Sigmoid colon (tissue), 7 donors: ENCODE measurements at places on chromosomes 12 and 14. TPM values are rescaled to one million over a fixed set of nuclear protein-coding genes. Genes with fewer than 3 reads are reported as not detected.
A peak's percentile ranks its signal among the peaks of the same experiment; 100 is the strongest.

- no peaks in the 10 kb centered on the region for H3K27me3 ChIP-seq
- H3K4me3 ChIP-seq, result no peak overlapping the region
- peaks cover 47% of the 10 kb centered on the region for H3K4me1 ChIP-seq
- H3K36me3 ChIP-seq, result peaks cover 6% of the 10 kb centered on the region
Measured at GRCh38 chr14:59321626-59321949, 133.1 kb downstream of the DAAM1 start.

GRCh38 chr14:42624980-42625761 is 1018.5 kb downstream of the LRFN5 start:
- DNase-seq, result no peak
- H3K4me3 ChIP-seq, result no peak overlapping the region

GRCh38 chr12:91695964-91696363 is 449.7 kb downstream of the BTG1 start:
- H3K36me3 ChIP-seq, result no peaks in the 10 kb centered on the region
- no peaks in the 10 kb centered on the region for H3K27me3 ChIP-seq
- H3K4me3 ChIP-seq, result no peak overlapping the region
- H3K4me1 ChIP-seq, result no peaks in the 10 kb centered on the region
- H3K27ac ChIP-seq, result no peak overlapping the region

DNA sequence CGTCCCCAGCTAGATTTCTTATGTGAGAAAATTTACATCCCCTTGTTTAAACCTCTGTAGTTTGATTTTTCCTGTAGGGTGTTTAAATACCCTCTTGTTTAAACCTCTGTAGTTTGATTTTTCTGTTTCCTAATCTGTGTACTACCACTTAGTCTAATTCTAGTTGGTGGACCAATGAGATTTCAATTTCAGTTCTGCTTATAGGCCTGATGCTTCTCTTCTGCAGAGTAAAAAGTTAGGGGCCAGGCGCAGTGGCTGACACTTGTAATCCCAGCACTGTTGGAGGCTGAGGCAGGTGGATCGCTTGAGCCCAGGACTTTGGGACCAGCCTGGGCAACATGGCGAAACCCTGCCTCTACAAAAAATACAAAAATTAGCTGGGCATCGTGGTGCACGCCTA is 11.5 kb downstream of the UBC start:
- H3K27me3 ChIP-seq, result no peaks in the 10 kb centered on the region
- no peak overlapping the region for H3K27ac ChIP-seq
- no peak overlapping the region for H3K4me3 ChIP-seq
- no peak for DNase-seq

GRCh38 chr14:87185961-87186560 is 806.9 kb downstream of the GALC start:
- no peak for DNase-seq
- H3K36me3 ChIP-seq, result no peaks in the 10 kb centered on the region
- no peak overlapping the region for H3K4me3 ChIP-seq
- H3K27ac ChIP-seq, result no peak overlapping the region
- no peaks in the 10 kb centered on the region for H3K27me3 ChIP-seq

- peaks cover 26% of the 10 kb centered on the region for H3K4me1 ChIP-seq
- peak within 1 kb of the TSS; percentile 39 for H3K27ac ChIP-seq
- no peak for DNase-seq
- H3K27me3 ChIP-seq, result peaks cover 39% of the 10 kb centered on the region
- H3K36me3 ChIP-seq, result no peaks in the 10 kb centered on the region
- H3K4me3 ChIP-seq, result peak within 1 kb of the TSS; percentile 36
Measured at GRCh38 chr12:51848326-51848727, at the start of gene FIGNL2. TSS of gene FIGNL2 (minus strand) at chr12:51848718. CDS start at chr12:51822413, 26,305 bp downstream.

GRCh38 chr12:127803545-127803944 is 463.4 kb upstream of the TMEM132C start:
- no peaks in the 10 kb centered on the region for H3K27me3 ChIP-seq
- H3K27ac ChIP-seq, result no peak overlapping the region
- peaks cover 3% of the 10 kb centered on the region for H3K4me1 ChIP-seq

GRCh38 chr14:25521616-25522015 is 471.7 kb upstream of the STXBP6 start:
- DNase-seq, result no peak
- no peak overlapping the region for H3K27ac ChIP-seq
- H3K36me3 ChIP-seq, result no peaks in the 10 kb centered on the region
- H3K4me3 ChIP-seq, result no peak overlapping the region

- no peaks in the 10 kb centered on the region for H3K36me3 ChIP-seq
- H3K4me3 ChIP-seq, result no peak overlapping the region
- peak; percentile 37 for DNase-seq
- H3K4me1 ChIP-seq, result peaks cover 3% of the 10 kb centered on the region
- H3K27me3 ChIP-seq, result peaks cover 13% of the 10 kb centered on the region
Measured at GRCh38 chr12:47942614-47943225, 20.7 kb upstream of the TMEM106C start.

The FIGNL2 gene
- not detected for total RNA-seq

The AMIGO2 gene
- 61.8 TPM for total RNA-seq

The SMARCD1 gene
- total RNA-seq, result 64.8 TPM

The ZFHX2 gene
- total RNA-seq, result 0.54 TPM
